ENCODE measurements at places on chromosomes 6 and 20.
A peak's percentile ranks its signal among the peaks of the same experiment; 100 is the strongest.

- no peak for DNase-seq
Observed at GRCh38 chr6:40722091-40722490, 134.9 kb upstream of the LRFN2 start.

DNA sequence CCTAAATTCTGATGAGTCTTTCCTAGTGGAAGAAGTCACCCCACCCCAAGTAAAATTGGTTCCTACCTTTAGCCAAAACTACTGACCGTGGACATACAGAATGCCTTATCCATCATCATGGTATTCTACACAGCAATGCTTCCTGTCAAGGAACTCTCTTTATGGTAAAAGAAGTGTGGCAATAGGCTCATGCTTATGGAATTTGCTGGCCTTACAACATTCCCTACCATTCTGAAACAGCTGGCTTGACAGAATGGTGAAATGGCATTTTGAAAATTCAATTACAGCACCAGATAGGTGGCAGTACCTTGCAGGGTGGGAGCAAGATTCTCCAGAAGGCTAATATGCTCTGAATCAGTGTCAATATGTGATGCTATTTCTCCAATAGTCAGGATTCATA lies 41.8 kb upstream of the BACH2 start:
- DNase-seq, result no peak

DNA sequence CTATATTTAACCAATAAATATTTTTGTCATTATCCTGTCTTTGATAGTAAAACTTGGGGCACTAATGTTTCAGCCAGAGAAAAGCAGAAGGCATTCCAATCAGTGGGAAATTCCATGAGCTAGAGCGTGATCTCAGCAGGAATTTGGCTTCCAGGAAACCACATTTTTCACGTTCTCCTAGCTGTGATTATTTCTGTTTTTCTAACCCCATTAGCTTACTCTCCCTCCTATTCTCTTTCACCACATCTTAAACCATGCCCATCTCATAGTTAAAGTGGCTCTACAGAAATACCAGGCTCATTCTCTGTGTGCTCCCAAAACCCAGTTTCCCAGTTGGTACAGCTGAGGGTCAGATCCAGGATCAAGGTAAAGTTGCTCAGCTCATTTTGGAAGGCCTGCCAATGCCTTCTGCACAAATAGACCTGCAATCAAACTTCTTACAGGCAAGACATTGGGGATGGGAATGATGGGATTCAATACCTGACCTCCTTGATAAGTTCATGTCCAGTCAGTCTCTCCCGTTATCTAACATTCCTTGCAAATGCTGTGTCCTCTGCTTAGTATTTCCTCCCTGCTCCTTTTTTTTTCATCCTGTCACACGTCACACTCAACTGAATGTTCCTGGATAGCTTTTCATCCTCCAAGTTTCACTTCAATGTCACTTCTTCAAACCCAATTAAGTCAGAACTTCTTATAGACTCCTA lies 33.1 kb upstream of the TMEM30A start:
- DNase-seq, result peak; percentile 18

- no peak for DNase-seq
Observed at GRCh38 chr6:50681213-50681824, 32.0 kb upstream of the TFAP2D start.

- DNase-seq, result no peak
Observed at GRCh38 chr20:40997116-40997515, 31.5 kb upstream of the TOP1 start.

DNA sequence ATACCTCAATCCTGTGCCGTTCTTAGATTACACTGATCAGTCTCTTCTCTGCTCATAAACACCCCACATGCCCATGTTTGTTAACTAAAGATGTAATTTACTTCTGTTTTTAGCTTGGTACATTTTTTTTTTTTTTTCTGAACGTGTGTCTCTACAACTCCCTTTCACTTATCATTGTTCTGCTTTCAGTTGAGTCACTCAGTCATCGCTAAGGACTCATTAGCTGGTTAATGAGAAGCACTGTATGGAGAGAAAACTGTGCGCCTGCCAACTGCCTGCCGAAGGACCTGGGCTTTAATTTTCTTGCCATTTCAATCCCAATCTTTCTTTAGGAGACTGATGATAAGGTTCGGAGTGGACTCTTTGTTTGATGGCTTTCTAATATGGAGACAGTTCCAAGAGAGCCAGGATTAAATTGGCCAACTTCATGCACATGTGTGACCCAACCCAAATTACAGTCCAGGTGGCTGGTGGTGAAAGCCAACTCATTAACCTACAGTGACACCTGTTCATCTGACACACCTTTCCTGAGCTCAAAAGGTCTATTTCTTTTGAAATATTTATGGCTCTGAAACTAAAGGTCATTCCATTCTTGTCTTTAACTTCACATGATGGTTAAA lies 334.1 kb downstream of the BCKDHB start:
- DNase-seq, result no peak

DNA sequence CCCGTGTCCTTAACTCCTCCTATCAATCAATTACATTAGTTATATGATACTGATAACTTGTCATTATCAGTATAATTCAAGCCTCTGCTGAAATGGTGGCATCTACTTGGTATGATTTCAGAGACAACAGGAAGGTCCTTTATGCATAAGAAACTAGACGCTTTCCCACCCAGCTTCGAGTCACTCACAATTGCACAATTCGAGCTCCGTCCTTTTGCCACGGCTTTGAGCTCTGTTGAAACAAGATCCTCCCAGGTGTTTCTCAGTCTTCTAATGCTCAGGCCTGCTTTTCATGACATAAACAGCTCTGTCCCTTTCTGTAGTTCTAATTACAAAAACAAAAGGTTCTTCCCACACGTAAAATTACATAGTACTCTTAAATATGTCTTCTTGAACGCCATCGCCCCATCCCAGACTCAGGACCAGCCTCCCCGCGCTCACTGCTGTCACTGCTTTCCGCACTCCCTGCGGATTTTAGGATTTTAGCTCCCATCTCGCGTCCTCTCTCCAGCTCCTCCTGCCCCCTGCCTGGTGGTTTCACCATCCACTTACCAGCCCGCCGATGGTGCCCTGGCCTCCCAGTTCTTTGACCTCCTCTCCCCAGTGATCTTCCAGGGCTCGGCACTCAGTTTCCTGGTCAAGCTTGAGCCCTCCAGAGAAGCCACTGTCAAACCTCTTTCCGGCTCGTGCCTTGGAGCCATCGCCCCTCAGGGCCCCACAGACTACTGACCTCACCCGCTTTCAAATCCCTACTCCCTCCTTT lies 23.2 kb upstream of the PNPLA1 start:
- DNase-seq, result no peak

All from HTR-8/SVneo (cell line).